ENCODE measurements at places on chromosomes 2 and 18.

GRCh38 chr18:73787316-73787715, 360.3 kb downstream of the FBXO15 start:
- no peak for DNase-seq

- DNase-seq, result no peak
These were observed 106.8 kb upstream of the ZFP36L2 start for GRCh38 chr2:43333101-43333655.

- DNase-seq, result no peak
These were observed 58.8 kb downstream of the RNF144A start for GRCh38 chr2:6975988-6976387.

- DNase-seq, result no peak
These were observed 141.1 kb downstream of the HNMT start for GRCh38 chr2:138105358-138105757.

GRCh38 chr2:9979977-9980376, 28.5 kb downstream of the GRHL1 start:
- no peak for DNase-seq

GRCh38 chr2:101942851-101943250, 48.9 kb upstream of the IL1R2 start:
- DNase-seq, result no peak

GRCh38 chr2:132876745-132877391, 206.9 kb upstream of the LYPD1 start:
- DNase-seq, result no peak

DNA sequence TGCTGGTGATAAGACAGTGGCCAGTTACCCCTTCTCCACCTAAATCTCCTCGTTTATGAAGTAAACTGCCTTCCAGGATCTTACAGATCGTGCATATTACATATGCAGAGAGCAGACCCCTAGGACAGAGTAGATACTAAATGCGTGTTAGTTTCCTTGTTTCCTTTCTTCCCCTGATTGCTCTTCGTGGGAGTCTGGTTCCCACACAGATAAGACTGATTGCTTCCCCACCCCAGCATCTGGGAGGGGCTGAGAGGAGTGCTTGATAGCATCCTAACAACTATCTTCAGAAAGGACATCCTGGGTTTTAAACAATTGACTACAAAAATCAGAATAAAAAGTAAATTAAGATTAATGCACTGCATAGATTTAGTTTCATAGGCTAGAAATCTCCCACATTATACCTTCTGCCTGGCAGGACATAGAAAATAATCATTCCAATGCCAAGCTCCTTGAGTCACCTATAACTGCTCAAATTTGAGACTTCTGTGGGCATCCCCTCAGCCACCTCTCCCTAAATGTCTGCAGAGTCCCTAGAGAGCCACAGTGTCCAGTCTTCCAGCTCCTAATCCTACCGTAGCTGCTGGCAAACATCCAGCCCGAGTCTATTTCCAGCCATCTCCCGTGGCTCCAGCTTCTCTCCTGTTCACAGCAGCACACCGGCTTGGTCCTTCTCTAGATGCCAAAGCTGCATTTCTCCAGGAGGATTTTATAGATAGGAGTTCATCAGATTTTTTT, 128.3 kb downstream of the LRRC30 start:
- no peak for DNase-seq

DNA sequence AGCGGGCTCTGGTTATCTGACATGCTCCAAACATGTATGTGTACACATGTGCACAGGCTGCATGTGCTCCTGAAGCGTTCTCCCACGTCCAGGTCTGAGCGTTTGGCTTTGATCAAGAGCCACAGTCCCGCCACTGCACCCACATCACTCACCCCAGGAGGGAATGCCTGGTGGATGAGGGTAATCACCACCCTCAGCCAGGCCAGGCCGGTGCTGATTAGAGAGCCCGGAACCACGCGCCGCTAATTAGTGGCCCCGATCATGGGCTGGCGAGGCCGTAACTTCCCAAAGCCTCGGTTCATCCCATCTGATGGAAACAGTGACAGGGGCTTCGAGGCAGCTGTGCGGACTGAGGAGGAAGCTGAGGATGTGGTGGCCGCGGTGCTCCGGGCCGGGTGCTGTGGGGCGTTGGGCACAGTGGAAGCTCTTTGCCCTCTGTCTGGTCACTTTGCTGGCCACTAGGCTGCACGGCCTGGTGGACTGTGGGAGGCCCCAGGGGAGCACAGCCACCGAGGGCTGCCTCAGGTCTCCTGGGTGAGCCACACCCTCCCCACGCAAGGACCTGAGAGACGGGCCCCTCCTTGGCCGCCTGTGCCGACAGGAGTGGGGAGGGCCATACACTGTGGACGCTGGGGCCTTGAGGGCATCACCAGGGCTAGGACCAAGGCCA, 219.4 kb downstream of the TWIST2 start:
- DNase-seq, result no peak

- DNase-seq, result no peak
These were observed 40.2 kb upstream of the COPS8 start for GRCh38 chr2:237045449-237045848.

DNA sequence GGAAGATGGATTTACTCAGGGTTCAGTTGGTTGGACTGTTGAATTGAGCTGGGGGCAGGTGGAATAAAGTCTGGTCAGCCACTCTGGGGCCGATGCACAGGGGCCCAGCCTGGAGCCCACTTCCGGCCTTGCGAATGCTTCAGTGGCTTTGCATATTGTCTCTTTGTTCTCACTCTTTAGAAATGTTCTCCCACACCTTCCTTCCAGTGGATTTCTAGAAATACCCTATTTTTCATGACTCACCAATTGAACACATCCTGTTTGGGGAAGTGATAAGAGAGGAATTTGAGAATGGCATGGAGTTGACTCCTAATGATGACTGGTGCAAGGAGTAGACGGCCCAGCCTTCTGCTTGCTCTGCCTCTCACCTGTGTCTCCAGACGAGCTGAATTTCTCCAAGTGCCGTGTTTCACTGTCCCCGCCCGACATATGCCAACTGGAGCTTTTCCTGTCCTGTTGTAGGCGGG, 28.1 kb downstream of the ASAP2 start:
- peak; percentile 41 for DNase-seq

- DNase-seq, result no peak
These were observed 2.1 kb downstream of the ATL2 start for GRCh38 chr2:38374984-38375383.

DNA sequence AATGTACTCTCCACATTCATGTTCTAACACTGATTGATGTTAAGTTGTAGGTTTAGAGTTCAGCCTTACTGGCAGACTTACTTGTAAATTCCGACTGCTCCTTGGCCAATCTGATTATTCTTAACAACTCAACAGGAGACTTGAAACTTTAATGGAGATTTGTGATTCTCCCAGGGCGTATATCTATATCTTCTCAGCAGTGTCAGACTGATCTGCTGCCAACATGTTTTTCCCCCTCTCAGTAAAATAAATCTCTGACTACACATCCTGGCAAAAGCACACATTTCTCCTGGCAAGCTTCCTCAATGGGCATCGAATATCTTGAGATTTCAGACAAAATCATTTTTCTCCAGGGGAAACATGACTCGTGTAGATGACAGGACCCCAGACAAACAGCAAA, 1041.2 kb downstream of the DPP10 start:
- DNase-seq, result peak; percentile 8

GRCh38 chr18:46341986-46342525, 237.9 kb downstream of the HAUS1 start:
- no peak for DNase-seq

- DNase-seq, result no peak
These were observed 20.7 kb downstream of the DTYMK start for GRCh38 chr2:241665731-241666440.

GRCh38 chr2:5473635-5474034, 218.5 kb upstream of the SOX11 start:
- no peak for DNase-seq

GRCh38 chr2:103179798-103180197, 418.0 kb downstream of the TMEM182 start:
- DNase-seq, result no peak

DNA sequence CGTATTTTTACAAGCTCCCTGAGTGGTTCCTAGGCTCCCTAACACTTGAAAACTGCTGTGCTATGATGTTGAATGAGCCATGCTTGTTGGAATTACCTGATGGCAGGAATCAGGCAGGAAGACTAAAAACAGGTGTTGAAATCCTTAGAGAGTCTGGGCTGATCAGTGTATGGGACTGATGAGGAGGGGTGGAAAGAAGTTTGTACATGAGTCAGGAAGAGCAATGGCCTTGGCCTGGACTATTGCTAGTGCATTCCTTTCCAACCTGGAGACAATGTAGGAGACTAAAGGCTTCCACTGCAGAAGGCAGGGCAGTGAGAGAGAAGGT, 25.0 kb upstream of the TMBIM1 start:
- DNase-seq, result no peak

DNA sequence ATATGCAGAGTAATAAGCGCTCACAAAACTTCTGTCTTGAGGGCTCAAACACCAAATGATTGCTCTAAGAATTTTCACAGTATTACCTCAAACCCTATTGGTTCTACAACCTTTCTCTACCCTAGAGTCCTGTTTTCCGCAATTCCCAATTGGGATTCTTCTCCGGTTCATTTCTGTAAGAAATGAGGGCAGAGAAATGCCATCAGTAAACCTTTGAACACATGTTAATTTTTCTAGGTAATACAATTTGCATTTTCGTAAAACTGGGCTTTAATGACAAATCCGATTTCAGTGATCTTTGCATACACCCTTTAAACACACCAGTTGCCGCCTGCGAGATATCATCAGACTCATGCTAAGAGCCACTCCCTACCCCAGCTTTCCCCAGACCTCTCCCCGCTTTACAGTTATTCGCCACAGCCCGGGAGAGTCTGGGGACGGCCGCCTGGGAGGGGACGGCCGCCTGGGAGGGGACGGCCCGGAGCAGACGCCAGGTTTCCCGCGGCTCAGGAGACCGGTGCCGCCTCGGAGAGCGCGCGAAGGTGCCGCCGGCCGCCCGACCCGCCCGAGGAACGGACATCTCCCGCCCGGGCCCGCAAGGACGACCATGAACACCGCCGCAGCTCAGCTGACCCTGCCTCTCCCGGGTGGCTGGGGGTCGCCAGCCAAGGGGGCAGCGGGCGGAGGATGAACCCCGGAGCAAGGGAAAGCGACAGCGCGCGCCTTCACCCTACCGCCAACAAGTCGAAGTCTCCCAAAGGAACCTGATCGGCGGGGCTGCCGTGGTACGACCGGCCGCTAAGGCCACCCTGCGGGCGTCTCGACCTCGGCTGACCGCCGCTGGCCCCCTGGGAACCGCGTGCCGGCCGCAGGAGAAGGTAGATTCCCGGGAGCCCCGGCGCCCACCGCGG, 463 bp downstream of the SMC6 start:
- peak; percentile 81 for DNase-seq

DNA sequence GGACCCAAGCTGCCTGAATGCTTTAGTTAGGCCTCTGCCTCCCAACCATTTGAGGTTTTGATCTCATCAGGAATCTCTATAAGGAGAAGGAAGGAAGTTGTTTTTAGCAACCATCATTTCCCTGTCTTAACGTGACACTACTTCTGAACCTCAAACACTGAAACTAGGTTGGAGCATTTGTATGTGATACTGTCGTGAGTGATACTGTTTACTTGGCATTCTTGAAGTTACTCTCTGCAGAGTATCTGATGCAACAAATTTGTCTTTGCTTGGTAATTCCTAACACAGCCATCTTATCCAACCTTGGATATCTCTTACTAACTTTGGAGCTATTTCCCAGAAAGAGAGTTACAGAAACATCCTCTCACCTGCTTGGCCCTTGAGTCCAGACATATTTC, 22.1 kb downstream of the TTLL4 start:
- no peak for DNase-seq

- DNase-seq, result no peak
These were observed 79.2 kb downstream of the PTPRM start for GRCh38 chr18:7646174-7646886.

DNA sequence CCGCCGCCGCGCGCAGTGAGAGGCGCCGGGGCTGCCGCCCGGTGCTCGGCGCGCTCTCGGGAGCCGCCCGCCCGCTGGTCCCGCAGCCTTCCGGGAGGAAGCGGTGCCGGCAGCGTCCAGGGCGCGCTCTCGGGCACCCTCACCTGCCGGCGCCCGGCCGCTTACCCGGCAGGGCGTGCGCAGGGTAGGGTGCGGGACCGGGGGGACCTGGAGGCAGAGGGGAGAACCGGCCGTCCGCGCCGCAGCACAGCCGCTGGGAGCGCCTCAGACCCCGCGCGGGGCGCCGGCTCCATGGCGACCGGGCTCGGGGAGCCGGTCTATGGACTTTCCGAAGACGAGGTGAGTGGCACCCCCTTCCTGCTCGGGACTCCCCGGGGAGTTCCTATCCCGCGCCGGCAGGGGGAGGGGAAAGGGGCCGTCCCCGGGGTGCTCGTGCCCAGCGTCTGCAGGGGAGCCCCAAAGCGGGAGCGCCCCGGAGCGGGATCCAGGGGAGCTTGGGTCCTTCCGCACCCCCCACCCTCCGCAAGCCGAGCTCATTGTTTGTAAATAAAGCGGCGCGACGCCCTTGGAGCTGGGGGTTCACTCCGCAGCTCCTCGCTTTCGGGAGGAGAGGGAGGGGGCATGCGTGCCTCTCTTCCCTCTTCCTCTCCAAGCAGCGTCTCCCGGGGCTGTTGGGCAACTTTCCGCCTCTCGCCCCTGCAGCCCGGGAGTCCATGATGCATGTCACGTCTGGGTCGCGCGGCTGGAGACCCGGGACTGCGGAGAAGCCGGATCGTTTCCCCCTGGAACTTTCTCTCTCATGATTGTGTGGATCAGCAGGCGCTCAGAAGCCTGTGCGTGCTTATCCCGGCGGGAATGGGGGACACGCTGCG, 580 bp downstream of the NEDD4L start:
- DNase-seq, result peak; percentile 63

DNA sequence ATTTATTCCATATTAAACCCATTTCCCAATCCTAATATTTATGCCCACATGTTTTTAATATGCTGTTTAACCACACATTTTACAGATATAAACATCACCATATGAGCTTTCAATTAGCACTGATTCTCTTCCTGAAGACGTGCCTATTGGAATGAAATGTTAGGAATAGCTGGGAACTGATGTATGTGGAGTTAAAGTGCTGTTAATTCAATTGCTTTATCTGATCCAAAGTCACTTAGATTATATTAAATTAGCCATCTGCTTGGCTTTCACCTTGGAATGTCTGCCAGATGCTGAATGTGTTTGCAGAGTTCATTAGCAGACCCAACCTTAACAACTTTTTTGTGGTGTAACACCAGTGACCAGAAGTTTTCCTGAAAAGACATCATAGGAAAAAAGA, 942.9 kb upstream of the KLHL29 start:
- DNase-seq, result no peak

DNA sequence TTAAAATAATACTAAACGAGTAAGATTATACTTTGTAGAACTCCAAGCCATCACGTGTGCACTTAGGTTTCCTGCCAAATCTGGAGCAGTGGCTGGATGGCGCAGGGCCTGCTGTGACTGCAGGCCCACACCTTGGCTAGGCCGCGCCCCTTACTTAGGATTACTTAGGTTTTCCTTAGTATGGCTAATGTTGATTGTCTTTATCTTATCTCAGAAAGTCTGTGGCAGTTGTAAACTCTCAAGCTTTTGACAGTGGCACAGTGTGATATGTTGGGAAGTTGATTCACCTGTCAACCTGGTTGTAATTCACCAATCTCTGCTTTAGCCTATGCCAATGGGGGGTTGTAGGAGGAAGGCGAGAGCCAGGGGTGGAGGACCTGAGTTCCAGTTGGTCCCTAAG, 208.4 kb downstream of the ZNF407 start:
- DNase-seq, result peak; percentile 65

- DNase-seq, result no peak
These were observed 203.4 kb downstream of the RND3 start for GRCh38 chr2:150284116-150284515.

GRCh38 chr2:123530004-123530403, 495.1 kb upstream of the CNTNAP5 start:
- no peak for DNase-seq

GRCh38 chr2:223058952-223059716, 7.1 kb downstream of the KCNE4 start:
- peak; percentile 73 for DNase-seq

Measured in hepatocyte (in vitro differentiated cells).